HT-29 (cell line): ENCODE measurements at places on chromosomes 5 and 9. TPM values are rescaled to one million over a fixed set of nuclear protein-coding genes. Genes with fewer than 3 reads are reported as not detected.

The MTAP gene
- total RNA-seq, result 61.9 and 63.5 TPM in 2 replicates

The PCDHGB5 gene
- not detected in 2 replicates for total RNA-seq

DNA sequence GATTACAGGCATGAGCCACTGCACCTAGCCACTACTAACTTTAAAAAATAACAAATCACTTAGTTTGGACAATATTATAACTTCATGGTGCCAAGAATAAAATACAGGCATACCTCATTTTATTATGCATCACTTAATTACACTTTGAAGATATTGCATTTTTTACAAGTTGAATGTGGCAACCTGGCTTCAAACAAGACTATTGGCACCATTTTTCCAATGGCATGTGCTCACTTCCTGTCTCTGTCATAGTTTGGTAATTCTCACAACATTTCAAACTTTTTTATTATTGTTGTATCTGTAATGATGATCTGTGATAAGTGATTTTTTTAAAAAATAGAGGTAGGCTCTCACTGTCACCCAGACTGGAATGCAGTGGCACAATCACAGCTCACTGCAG, 49.9 kb upstream of the ERBIN start:
- DNase-seq, result no peak

GRCh38 chr5:109939116-109939682, 249.5 kb downstream of the MAN2A1 start:
- DNase-seq, result no peak

DNA sequence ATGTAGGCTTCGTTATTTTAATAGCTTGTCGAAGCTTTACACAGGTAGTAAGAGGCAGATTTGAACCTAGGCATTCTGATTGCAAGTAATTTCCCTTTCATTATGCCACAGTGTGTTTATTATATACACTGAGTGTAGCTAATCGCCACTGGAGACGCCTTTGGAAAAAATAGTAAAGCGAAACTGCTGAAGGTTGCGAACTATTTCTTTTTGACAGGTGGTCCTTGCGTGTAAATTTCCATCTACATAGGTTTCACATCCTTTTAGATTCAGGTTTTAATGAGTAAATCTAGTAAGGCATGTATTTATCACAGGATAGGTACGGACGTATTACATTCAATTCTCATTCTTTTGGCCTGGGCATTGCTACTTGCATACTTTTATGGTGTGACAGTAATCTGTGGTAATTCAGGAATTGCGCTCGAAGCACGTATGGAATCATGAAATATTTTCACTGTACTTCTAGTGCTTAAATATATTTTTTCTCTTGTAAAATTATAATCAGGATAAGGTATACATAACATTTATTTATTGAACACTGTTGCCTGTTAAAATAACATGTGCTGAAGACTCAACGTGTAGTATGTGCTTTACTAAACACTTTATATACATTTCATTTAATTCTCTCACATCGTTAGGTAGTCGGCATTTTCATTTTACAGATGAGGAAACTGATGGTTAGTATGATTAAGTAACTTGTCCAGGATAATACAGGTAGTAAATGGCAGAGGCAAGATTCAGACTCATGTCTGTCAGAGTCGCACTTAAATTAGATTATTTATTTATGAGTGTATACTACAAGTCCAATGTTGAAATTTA, 1.8 kb downstream of the MARCHF6 start:
- peak; percentile 67 for DNase-seq

GRCh38 chr5:122701640-122702523, 73.0 kb upstream of the SNX2 start:
- no peak for DNase-seq

- no peak for DNase-seq
Measured at GRCh38 chr5:137142346-137142745, 356.8 kb downstream of the SPOCK1 start.

DNA sequence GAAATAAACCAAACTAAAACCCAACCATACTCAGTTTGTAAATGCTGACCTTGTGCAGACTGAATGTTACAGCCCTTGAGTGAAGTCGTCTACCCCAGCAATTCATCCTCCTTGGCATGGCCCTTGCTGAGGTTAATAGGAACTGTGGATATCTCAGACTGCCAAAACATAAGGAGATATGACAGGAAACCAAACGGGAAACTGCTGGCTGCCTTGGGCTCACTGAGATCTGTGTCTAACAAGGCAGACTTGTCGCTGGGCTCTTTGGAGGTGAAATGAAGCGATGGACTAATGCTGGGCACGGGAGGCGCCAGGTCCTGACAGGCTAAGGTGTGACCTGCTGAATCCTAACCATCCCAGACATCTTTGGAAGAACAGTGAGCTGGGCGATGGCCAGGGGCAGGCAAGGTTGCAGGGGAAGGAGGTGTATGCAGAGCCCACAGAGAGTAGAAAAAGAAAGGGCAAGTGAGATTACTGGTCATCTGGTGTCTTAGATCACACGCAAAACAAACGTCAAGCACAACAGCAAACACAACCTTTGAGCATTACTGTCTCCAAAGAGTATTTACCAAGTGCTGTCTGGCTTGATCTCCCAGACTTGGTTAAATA, 44.6 kb upstream of the ALDH1A1 start:
- DNase-seq, result no peak

- DNase-seq, result no peak
Measured at GRCh38 chr5:172321593-172321992, 38.0 kb upstream of the UBTD2 start.

- peak; percentile 47 for DNase-seq
Measured at GRCh38 chr9:137552022-137552768, 516 bp downstream of the MRPL41 start.

GRCh38 chr5:120446901-120447300, 17.2 kb upstream of the PRR16 start:
- DNase-seq, result no peak

DNA sequence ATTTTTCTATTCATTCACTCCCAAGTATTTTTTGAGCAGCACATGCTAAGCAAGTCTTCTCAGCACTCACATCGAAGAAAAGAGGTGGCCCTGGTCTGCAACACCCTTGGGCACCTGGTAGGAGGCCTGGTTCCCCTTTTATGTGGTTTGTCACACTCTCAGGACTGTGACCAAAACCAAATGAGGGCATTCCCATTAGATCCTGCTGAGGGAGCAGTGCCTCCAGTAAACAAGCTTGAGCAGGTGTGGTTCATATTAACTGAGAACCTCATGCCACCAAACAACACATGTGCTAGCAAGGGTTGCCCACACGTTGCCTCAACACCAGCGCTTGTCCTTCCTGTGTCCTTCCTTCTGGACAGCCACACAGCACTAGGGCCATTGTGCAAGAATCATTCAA, 26.9 kb upstream of the SYK start:
- no peak for DNase-seq

- DNase-seq, result peak; percentile 21
Measured at GRCh38 chr9:87714819-87715218, 11.1 kb upstream of the CTSL start.

GRCh38 chr5:154273028-154273617, 82.6 kb downstream of the GALNT10 start:
- no peak for DNase-seq

DNA sequence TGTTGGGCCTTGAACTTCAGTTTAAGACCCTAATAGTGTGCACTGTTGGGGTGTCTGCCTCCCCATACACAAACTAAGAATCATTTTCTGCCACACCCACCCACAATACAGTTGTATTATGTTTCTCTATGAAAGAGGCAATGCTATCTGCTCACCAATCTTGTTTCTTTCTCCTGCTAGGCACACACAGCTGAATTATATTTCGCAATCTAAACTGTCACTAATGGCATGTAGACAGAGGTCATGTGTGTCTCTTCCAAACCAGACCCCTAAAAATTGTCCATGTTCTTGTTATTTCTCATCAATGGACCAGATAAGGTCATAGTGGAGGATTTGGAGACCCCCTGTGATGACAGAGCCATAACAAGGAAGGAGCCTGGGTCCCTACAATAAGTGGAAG, 57.3 kb downstream of the RIGI start:
- DNase-seq, result no peak

DNA sequence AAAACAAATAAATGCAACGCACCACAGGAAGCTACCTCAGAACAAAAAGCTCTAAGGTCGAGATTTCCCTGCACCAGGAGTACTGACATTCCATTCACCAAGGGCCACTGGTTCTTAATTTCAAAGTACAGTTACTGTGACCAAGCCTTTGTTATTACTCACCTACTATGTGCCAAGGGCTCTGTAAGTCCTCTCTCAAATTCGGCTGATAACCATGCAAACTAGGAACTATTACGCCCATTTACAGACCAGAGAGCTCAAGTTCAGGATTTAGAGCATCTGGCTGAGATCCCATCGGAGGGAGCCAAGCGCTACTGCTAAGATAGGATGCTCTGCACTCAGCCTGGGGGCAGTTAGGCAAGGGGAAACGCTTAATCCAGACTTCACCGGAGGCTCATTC, 5.6 kb downstream of the MYO10 start:
- DNase-seq, result no peak

DNA sequence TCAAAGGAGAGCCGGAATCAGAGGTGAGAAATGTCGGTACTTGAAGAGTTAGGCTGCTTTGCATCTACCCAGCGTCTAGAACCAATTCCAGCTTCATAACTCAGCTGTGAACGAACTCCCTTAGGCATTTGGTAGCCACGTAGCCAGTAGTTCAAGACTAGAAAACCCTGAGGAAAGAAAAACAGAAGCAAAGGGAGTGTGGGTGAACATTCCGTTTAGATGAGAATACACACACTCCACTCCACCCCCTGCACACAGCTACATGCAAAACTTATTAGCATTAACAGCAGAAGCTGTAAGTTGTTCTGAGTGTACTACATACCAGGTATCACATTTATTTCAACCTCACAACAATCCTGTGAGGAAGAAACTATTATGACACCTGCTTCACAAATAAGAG, 78.3 kb downstream of the SMIM23 start:
- no peak for DNase-seq

DNA sequence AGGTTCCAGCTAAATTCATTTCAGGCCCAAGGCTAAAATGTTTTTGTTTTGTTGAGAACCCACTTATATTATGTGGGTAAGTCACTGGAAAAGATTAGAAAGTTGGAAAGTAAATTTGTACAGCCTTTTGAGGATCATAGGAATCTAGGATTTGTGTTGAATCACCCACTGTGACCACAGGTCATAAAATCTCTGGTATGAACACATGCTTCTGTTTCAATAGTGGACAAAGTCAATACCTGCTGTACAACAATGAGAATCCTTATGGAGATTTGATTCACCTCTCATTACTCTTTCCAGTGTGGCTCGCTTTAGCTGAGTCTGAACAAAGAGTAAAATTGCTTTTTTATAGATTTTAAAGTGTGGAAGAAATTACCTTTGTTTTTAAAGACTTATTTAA, 369.5 kb downstream of the TMEM167A start:
- DNase-seq, result peak; percentile 50

DNA sequence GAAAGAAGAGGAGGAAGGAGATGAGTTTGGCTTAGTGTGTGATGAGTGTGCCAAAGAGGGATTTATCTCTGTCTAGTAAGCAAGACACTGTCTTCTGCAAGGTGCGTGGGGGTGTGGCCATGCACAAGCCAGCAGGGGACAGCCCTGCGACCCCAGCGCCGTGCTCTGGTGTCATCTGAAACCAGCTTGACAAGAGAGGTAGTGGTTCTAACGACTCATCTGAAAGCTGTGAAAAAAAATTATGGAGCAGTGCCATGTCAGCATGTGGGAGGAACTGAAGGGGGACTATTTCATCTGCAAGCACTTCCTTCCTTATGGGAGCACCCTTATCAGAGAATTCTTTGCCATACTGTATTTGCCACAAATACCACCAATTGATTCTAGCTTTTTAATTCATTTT, 398.6 kb downstream of the PSAT1 start:
- no peak for DNase-seq

GRCh38 chr5:33490071-33490665, 49.4 kb downstream of the TARS1 start:
- DNase-seq, result no peak
